NCI-H1048 (cell line): ENCODE measurements at places on chromosomes 5 and 9.

- DNase-seq = no peak
Measured at GRCh38 chr9:34098307-34098706, 28.2 kb downstream of the DCAF12 start.

DNA sequence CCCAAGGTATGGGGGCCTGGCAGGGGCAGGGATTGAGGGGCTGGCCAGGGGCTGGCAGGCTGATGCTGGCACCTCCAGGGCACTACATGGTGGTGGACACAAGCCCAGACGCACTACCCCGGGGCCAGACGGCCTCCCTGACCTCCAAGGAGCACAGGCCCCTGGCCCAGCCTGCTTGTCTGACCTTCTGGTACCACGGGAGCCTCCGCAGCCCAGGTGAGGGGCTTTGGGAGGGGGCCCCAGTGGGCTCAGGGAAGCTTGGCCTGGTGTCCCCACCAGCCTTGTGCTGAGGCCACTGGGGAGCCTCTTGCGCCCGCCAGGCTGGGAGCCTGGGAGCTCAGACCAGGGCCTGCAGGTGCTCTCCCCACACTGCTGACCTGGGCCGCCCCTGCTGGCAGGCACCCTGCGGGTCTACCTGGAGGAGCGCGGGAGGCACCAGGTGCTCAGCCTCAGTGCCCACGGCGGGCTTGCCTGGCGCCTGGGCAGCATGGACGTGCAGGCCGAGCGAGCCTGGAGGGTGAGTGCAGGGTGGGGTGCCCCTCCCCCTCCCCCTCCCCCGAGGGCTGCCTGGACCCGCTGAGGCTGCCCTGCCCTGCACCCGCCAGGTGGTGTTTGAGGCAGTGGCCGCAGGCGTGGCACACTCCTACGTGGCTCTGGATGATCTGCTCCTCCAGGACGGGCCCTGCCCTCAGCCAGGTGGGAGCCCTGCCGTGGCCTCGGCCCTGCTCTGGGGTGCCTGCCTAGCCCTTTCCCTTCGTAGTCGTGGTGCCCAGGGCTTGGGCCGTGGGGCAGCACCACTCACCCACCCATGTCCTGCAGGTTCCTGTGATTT is 5.7 kb downstream of the MAMDC4 start:
- no peak for DNase-seq

- DNase-seq = no peak
Measured at GRCh38 chr5:76180814-76181805, 97.9 kb downstream of the SV2C start.

DNA sequence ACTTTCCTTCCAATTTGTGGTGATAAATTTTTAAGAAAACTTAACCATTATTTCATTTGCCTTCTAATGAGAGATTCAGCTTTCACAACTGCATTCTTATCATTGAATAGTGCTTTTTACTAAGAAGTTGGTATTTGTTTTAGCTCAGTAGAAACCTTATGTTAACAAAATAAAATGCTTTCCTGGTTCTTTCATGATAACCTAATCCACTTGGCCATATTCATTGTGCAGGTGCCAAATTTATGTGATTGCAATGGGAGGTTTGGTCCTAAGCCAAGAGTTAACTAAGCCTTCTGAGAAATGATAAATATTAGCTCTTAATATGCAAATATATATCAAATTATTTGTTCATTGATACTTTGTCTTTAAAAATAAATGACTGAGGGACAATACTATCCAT is 141.1 kb upstream of the TLE4 start:
- DNase-seq = no peak

DNA sequence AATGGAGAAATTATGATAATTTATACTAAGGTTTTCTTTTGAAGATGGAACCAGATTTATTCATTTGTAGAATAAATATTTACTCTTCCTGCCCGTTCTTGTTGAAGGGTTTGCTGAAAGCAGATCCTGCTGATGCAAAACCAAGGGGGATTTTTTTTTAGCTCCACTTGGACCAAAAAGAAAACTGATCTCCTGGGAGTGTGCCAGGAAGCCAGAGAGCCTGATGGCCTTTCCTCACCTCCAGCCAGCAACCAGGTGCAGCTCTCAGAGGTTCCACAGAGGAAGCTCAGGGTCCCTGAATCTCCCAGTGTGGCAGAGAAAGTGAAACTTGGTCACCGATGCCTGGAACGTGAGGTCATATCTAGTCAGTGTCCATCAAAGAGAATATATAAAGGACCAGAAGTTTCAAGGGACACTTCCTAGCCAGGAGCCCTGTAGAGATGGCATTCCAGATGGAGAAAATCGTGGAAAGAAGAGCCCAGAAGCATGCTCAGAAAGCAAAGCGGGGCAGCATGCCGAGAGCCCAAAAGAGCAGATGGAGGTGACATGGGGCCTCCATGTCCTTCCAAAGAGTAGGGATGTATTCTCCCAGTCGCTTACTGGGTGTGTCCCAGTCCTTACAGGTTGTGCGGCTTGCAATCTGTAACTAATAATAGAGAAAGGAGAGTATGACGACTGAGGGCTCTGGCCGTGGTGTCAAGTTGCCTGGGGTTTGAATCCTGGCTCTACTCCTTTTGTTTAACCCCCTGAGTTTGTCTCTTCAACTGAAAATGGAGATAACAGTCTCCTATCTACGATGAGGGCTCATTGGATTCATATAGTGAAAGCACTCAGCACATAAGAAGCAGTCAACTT is 12.2 kb downstream of the AFAP1L1 start:
- DNase-seq = no peak

DNA sequence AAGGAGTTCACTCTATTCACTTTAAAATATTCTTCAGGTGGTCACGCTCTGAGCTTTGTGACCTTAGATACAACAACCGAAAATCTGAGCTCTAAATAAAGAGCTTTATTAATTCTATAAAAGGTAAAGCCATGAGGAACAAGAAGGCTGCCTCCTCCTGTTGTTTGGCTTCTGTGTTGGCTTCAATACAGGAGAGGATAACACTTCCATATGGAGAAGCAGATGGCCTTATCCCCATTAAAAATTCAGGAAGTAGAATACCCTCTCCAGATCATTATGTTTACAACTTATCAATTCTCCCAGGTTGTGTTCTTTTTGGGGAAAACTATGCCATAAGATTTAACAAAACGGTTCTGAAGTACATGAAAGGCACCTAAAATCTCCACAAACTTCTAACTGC is 128.4 kb downstream of the TTC39B start:
- DNase-seq = no peak

DNA sequence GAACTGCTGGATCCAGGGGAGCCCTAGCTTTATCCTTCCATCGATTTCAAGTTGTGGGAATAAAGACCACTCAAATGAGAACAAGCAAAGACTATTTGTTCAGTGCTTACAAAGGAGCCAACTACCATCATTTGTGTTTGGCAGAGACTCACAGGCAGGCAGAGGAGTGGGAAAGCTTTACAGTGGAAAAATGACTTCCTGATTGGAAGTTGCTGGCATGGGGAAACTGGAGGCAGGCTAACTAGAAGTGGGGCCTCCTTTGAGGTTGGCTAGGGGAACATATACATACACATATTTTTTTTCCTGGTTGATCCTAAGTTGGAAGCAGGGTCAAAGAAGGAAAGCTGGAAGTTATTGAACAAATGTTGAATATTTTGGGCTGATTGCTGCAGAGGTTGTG is 121.7 kb downstream of the ACTBL2 start:
- DNase-seq = no peak

- DNase-seq = no peak
Measured at GRCh38 chr5:158140120-158140731, 281.3 kb upstream of the CLINT1 start.

- peak; percentile 75 for DNase-seq
Measured at GRCh38 chr5:72816284-72817075, at the start of gene TNPO1. Gene TNPO1, plus strand, starts transcription at chr5:72816661. Its CDS starts 77 bp downstream, at chr5:72816738.

- DNase-seq = no peak
Measured at GRCh38 chr5:133985540-133986180, 17.2 kb upstream of the C5orf15 start.

DNA sequence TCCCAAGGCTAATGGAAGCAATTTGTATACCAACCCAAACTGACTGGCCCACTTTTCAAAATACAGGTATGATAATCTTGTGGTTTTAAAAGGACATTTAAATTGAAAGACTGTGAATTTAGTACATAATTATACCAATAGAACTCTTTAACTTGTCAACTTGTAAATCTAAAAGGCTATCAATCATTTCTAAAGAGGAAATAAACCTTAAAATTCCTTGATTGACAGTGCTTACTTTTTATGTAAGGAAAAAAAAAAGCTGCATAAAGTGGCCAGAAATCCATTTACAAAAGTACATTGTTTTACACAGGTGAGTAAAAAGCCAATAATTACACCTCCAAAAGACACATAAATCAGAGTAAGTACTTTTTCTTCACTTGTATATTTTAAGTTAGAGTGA is 367.4 kb downstream of the EBF1 start:
- no peak for DNase-seq

GRCh38 chr5:122933956-122934355 is 88.5 kb downstream of the SNX24 start:
- DNase-seq = no peak

DNA sequence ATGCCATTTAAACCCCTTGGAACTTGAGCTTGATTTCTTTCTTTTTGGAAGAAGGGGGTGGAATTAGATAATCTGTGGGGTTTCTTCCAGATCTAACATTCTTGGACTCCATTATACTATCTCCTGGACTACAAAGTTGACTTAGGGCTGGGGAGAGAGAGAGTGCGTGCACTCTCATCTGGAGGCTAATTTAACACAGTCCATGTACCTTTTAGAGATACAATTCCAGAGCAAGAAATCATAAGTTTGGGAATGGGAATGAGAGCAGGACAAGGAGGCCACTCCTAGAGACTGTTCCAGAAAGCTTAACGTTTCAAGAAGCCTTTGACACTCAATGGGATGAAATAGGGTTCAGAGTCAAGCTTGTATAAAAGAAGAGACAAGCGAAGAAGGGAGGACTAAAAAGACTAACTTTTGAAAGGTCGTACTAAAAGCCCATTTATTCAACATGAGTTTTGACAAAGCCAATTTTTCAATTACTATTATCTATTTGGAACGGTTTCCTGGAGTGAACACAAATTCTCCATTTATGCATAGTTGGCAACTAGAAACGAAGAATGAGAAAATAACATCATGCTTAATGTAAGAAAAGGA is 83.4 kb downstream of the ACTL7B start:
- DNase-seq = no peak

- DNase-seq = no peak
Measured at GRCh38 chr5:159273923-159274322, 10.8 kb downstream of the UBLCP1 start.

DNA sequence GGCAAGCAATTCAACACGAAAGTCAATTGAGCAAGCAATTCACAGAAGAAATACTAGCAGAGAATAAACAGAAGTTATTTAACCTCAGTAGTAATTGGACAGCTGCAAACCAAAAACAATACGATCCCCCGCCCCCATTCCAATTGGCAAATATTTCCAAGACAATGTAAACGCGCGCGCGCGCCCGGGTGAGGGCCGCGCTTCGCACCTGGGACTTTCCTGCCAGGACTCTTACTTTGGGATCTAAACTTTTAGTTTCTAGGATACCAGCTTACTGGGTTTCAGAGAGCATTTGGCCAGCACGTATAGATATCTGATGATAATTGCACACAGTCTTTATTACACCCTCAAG is 8.6 kb downstream of the RUFY1 start:
- DNase-seq = no peak

- DNase-seq = no peak
Measured at GRCh38 chr5:96796434-96796833, 11.3 kb downstream of the ERAP1 start.

DNA sequence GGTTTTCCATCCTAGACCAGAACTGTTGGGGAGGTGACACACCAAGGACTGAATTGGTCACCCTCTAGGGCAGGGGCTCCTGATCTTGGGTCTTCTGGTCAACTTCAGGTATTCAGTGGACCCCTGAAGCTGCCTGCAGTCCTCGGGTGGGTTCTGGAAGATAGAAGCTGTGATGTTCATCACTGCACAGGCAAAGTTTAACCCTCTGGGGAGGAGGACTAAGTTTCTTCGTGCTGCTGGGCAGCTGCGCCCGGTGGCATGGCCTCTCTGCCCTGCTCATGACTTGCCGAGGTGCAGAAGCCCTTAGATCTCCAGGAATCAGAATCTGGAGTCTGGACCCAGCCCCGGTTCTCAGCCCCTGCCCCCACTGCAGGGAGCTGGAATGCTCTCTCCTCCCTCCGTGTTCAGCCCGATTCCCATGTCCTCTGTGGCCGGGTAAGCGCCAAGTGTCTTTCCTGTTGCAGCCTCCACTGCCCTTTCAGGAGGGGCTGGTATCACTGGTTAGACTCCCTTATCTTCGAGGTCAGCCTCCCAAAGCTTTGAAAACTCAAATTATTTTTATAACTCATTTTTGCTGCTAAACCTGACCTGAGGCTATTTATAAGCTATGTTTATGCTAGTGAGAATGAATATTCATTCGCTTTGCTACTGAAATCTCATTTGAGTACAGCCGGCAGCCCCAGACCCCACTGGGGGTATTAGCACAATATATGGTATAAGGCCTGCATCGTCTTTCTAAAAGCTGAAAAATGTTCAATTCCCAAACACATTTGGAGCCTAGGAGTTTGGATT is 1.7 kb downstream of the LAMC3 start:
- DNase-seq = no peak

DNA sequence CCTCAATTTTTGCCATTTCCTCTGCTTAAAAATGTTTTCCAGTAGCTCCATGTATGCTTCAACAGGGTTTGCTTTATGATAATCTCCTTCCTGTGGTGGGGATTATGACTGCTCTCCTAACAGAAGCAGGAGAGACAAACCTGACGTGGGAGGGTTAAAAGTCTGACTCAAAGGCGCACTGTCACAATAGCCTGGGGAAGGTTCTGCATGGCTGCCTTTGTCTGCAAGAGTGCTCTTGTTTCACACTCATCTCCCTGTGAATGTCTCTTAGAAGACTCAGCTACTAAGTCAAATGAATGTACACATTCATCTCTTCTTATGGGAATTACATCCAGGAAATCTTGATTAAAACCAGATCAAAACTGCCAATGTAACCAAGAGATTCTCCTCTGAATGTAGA is 90.9 kb upstream of the MTAP start:
- no peak for DNase-seq

DNA sequence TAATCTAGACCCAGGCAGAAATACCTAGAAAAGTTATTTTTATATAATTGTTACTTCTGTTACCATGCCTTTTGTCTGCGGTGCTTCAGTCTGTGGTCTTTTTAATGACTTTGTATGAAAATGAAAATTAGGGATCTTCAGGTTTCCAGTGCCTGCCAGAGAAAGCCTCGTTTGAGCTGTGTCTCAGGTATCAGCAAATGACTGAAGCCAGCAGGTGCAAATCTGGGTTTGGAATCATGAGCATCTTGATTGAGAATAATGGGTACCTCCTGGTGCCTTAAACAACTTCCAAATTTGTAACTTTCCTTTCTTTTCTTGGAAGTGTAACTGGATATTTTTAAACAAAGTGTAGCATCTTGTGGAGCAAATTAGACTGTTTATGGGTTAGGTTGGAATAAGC is 4.3 kb downstream of the ZBTB34 start:
- DNase-seq = no peak
